Spleen (tissue), 13 donors: ENCODE measurements at places on chromosomes 12 and 14.

DNA sequence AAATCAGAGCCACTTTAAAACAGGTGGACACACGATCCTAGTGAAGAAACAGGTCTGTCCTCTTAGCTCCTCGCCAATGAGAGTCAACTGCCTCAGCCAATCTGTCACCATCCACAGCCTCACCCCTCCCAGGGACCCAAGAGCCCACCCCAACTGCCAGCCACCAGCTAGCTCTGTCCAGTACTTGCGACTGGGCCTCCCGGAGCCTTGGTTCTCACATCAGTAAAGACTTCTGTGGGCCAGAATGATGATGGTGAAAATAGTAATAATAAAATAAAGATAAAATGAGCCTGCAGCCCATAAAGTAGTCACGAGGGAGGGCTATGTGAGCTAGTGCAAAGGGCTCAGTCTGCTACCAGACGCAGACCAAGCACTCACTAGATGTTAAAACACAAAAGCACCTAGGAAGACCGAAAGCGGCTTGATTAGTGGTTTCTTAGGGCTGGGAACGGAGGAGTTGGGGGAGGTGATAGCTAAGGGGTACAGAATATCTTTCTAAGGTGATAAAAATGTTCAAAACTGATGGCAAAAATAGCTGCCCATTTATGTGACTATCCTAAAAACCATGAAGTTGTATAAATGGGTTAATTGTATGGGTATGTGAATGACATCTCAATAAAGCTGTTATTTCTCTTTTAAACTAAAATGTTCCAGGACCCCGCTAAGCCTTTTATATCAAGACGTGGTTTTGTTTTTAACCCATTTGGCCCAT, 39.8 kb downstream of the ACTN1 start:
- no peak for DNase-seq

DNA sequence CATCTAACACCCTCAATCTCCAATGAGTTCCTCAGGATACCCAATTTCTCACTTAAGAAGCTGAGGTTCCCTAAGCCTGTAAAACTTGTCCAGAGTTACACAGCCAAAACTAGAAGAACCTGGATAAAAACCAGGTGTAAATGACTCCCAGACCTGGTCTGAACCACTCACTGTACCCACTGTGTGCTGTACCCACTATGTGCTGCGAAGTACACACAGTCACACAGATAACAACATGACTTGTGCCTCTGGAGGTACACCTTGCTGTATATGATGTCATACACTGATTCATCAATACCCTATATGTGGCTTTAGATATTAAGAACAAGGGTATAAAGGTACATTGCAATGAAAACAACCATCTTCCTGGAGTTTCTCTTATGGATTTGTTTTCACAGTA, 66.1 kb downstream of the PPM1H start:
- no peak for DNase-seq

DNA sequence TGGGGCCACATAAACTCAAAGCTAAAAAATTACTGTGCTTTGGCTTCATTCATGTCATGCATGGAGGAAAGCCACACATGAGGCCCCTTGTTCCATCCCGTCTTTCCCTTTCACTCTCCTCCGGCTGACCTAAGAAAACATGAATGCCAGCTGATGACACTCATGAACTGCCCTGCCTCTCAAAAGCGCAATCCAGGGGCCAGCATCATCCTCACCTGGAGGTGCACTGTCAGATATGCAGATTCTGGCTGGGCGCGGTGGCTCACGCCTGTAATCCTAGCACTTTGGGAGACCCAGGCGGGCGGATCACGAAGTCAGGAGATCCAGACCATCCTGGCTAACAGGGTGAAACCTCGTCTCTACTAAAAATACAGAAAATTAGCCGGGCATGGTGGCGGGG, 116.1 kb upstream of the FOXN3 start:
- DNase-seq: no peak

DNA sequence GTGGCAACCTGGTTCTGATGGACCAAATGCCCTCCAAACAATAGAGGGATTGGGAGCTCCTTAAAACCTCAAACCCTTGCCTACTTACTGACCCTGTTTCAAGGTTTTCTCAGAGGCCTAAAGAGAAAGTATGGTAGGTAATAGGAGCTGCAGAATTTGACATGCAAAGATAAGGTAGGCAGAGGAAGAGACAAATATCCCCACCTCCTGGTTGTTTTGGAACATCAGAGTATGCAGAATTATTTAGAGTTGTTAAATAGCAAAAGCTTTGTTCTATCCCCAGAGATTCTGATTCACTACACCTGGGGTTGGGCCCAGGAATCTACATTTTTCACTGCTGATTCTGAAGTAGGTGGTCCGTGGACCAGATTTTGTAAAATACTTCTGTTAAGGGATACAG, 421.2 kb downstream of the SOX5 start:
- no peak for DNase-seq

DNA sequence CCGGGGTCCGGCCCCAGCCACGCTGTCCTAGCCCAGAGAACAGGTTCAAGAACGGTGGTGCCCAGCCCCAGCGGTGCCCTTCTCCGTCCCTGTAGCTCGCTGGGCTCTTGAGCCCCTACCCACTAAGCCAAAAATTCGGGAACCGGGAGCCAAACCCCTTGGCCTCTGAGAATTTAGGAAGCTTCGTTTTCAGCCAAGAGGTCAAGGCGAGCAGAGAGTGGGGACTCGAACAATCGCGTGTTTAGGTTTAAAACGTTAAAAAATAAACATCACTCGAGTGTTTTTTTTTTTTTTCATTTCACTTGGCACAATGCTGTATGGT, 6.2 kb downstream of the SIX1 start:
- no peak for DNase-seq

- DNase-seq: no peak
Measured at GRCh38 chr14:73146111-73146510, 9.8 kb downstream of the PSEN1 start.

DNA sequence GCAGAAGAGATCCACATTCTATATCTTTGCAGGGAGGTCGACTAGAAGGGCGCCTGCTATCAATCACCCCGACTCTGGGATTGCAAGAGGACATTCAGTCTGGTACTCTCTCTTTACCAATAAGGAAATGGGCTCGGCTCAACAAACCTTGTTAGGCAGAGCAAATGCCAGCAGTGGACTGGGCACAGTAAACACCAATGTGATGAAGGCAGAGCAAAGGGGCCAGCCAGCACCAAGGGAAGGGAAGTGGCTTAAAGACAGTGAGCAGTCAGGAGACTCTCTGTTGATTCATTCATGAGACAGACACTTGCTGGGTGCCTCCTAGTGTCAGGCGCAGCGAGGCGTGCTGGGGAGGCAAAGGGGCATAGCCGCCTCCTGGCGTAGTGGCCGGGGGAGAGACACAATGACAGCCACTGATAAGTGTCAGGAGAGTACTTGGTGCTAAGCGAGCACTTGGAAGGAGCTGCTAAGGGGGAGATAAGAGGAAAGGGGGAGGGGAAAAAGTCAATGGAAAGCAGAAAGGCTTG, 34.1 kb downstream of the TMCC3 start:
- DNase-seq: no peak

DNA sequence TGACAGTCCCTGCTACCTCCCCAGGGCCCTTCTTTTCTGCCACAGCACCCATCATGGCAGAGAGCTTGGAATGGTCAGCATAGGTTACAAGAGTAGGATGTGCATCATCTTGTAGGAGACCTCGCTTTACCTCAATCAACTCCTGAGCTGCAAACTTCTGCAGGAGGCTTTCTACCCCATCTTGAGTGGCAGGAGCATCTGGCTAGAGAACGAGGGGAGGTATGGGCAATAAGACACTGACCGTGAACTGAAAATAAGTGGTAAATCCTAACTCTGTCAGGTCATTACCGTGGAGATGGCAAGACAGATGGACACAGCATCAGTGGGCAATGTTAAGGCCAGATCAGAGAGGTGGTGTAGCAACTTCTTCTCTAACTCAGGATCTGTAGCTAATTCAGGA, 7.8 kb downstream of the METTL3 start:
- DNase-seq: no peak

GRCh38 chr12:22283006-22283506, 51.5 kb downstream of the ST8SIA1 start:
- DNase-seq: no peak

GRCh38 chr14:52106840-52107239, 38.0 kb upstream of the NID2 start:
- DNase-seq: no peak

GRCh38 chr14:93049315-93049714, 66.4 kb downstream of the ITPK1 start:
- no peak for DNase-seq

DNA sequence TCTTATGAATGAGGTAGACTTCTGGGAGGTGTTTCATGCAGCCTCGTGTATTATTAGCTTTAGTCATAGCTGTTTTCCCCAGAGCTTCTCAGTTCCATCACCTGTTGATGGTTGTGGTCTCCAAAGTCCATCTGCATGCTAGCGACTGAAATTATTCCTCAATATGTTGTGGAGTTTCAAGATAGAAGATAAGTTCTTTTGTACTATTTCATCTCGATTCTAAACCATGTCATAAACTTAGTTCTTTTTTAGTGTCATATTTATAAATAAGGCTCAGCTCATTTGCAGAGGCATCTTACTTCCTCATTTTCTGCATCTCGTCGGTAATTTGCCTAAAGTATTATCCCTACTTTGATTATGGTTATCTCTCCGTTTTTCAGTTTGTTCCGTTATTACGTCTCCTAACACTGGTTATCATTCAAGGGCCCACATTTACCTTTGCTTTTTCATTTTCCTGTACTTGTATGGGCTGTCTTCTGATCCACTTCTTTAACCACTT, 119.1 kb downstream of the ITPR2 start:
- no peak for DNase-seq

- no peak for DNase-seq
Measured at GRCh38 chr14:53850714-53851296, 105.8 kb downstream of the BMP4 start.

DNA sequence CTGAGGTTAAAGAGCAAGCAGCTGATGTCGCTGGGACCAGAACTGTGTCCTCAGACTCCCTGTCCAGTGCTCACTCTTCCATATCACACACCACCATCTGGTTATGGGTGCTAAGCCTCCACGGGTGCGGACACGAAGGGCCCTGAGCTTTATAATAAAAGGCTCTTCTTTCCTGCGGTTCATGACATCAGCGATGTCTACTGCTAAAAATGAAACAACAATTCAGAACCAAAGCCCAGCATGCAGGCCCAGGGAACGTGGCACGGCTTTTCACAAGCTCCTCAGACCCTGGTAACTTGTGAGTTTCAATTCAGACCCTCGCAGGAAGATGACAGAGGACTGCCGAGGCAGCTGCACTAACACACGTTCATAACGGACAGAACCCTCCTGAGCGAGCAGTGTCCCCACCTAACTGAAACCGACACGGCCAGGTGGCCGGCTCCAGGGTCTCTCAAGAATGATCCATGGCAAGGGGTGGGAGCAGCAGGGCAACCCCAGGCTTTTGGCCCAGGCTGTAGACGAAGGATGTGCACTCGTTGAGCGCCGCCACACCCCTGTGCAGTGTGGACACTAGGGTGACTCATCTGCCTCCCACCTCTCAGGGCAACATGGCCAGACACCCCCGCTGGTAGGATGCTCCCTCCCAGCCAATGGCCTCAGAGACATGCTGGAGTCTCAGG, 180.3 kb downstream of the CALM1 start:
- peak; percentile 64 for DNase-seq

- no peak for DNase-seq
Measured at GRCh38 chr12:2384029-2384386, 331.2 kb downstream of the CACNA1C start.

GRCh38 chr14:93184391-93185348, at the start of the genes LYSET and MOAP1:
LYSET (plus strand) TSS chr14:93185317; CDS start chr14:93185406, 89 bp downstream.
MOAP1 (minus strand) TSS chr14:93184897; CDS start chr14:93184242, 655 bp downstream.
- peak; percentile 98 for DNase-seq

DNA sequence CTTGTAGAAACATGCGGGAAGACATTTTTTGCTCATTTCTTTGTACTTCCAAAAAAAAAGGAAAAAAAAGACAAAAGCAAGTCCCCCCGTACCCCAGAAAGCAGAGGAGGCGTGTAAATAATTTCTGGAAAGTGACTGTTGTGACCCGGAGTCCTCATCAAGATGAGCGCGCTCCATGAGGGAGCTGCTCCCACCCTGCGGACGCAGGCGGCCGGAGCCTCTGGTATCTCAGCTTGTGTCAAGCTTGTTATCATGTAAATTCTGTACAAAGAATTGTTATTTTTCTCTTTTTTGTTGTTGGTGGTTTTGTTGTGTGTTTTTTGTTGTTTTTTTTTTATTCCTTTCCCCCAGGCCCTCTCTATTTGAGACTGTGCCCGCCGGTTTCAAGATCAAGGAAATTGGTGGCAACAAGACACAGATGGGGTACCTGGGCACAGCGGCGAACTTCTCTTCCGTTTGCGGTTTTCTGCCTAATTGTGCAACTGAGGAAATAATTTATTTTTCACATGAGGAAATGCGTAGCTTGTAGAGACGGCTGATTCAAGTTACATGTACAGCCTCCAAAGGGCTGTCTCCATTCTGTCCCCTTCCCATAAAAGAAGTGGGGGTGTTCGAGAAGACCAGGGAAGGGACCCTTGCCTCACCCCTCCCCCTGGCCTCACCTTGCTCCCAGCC, 27.0 kb downstream of the HPD start:
- no peak for DNase-seq

DNA sequence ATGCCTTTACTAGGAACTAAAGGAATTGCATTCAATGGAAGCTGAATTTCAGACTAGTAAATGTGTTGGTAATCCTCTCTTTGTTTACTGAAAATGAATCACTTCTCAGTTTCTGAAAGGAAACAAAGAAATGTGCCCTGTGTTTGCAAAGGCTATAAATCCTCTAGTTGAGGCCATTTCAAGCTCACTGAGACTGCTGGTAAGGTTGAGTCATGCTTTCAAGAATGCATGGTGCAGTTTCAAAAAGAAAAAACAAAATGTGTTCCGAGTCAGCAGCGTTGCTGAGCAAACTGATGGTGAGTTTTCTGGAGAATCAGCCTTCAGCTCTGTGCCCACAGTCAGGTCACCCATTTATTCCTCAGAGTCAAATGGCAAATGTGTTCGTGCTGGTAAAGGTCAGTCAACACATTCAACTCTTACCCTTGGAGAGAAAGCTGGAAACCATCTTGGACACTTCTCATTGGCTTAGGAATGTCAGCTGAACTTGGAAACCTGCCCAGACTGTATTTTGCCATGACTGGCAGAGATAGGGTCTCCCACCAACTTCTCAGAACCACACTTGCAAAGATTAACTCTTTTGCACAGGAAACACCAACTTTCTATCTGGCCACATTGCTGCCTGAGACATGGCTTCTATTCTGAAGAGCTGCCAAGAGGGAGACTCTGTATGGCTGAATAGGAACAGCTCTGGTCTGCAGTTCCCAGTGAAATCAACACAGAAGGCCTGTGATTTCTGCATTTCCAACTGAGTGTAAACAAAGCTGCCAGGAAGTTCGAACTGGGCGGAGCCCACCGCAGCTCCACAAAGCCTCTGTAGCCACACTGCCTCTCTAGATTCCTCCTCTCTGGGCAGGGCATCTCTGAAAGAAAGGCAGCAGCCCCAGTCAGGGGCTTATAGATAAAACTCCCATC, 484.4 kb downstream of the ATP23 start:
- no peak for DNase-seq

DNA sequence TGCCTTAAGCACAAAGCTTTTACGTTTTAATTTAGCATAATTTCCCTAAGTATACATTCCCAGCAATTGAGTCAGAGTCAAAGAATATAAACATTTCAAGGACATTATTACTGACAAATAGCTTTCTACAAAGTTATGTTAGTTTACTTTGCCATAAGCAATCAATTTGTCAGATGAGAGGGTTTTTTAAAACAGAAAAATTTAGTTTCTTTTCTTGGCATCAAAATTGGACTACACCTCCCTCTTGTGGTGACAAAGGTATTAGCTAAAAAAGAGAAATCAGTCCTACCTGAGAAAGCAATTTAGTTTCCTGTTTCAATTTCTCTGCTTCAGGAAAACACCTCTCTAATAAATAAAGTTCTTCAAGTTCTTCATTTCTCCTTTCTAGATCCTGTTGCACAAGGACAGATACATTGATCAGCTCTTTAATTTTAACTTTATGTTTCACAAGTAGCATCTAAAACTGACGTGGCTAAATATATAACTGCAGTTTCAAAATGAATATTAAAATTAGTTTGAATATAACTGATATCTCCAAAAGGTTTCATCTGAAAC, 39.9 kb downstream of the DNAI7 start:
- no peak for DNase-seq
